ENCODE measurements at places on chromosomes 11 and 22.
A peak's percentile ranks its signal among the peaks of the same experiment; 100 is the strongest.

DNA sequence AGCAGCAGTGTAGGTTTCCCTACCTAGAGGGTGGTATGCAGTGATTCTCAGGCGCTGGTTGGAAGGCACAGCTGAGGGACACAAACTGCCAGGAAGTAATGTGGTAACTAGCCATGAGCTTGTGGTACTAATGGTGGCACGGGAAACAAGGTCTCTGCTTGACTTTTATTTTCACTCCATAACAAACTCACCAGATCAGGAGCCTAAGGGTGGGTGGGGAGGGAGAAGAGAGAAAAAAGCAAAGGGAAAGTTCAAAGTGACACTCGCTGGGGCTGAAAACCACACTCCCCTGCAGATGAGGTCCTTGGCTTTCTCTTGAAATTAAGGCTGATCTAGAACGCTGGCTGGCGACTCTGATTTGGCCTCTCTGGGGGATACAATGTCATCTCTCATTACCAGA lies 22.0 kb downstream of the TRAF6 start:
- no peak for DNase-seq

DNA sequence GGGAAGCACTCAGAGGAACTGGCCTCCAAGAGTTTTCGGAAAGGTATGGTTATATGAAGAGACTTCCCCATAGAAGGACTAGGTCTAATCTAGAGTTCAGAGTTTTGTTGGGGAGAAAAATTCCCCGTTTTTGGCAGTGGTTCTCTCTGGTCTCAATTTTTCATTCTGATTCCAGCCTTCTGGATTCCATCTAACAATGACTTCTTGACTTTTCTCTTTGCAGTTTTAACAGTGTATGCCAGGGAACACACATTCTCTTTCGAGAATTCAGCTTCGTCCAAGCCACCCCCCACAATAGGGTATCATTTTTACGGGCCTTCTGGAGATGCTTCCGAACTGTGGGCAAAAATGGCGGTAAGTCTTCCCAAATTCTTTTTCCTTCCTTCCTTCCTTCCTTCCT lies 115.6 kb downstream of the CSTPP1 start:
- DNase-seq, result no peak

GRCh38 chr11:83122050-83122449 lies 34.9 kb upstream of the PCF11 start:
- DNase-seq, result no peak

DNA sequence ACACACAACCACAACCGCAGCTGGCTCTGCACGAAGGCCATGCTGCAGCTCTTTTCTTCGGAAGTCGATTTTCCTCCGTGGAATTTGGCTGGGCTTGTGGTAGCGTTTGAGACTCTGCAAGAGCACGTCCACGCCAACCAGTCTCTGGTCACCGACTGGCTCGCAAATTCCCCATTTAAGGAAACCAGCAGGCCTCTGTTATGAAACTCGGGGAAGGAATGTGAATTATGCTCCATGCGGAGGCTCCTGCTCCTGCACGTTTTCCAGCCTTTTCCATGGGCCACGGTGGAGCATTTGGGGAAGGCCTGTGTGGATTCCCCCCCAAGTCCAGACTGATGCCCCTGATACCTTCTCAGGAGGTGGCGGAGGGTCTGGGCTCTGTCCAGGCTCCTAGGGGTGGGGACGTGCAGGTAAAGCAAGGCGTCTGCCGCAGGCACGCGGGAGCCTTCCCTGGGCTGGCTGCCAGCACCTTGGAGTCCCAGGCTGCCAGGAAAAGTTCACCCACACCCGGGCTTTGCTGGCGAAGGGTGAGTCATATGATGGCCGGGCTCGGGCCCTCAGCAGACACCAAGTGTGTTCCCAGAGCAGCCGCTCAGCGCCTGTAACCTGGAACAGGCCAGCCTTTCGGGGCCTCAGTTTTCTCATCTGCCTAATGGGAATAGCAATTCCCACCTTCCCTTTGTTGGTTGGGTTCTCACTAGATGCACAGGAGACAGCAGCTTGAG lies 41.9 kb downstream of the LRP5 start:
- no peak for DNase-seq

DNA sequence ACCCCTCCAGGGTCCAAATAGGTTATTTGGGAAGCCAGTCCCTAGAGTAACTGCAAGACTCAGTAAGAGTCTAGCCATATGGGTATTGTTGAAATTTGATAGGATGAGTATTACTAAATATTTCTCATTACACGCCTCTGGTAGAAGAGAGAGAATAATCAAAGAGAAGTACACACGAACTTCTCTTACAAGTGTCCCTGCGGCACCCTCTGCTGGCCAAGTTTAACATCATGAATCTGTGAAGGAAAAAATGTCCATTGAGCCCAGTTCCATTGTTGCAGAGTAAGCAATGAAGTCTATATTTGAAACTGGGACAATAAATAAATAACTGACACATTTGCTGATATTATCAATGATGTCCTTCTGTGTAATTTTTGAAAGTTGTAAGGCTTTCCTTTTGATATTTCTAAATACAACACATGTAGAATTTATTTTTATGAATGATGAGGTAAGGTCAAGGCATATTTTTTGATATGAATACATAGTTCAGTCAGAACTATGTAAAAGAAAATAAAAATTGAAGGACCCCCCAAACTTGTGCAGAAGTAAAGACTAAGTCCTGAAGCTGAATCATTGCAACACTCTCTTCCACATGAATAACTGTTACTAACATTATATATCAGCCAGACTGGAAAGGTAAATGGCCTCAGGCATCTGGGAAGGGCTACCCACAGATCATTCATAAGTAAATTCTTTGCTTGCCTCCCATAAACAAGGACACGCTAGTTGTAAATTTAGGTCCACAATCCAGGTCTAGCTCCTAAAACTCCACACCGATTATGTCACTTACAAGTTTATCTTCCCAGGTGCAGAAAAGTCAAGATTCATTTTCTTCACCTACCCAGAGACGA lies 10.0 kb downstream of the OR51L1 start:
- DNase-seq, result peak; percentile 44

- no peak for DNase-seq
Observed at GRCh38 chr11:130403967-130404366, 24.4 kb downstream of the ADAMTS8 start.

- DNase-seq, result no peak
Observed at GRCh38 chr11:92670308-92670890, 299.1 kb upstream of the MTNR1B start.

- no peak for DNase-seq
Observed at GRCh38 chr11:134784046-134784445, 372.0 kb upstream of the B3GAT1 start.

- no peak for DNase-seq
Observed at GRCh38 chr22:42905702-42906183, 48.7 kb upstream of the ARFGAP3 start.

GRCh38 chr11:111454561-111455192 lies 57.5 kb downstream of the BTG4 start:
- peak; percentile 30 for DNase-seq

- no peak for DNase-seq
Observed at GRCh38 chr11:114263513-114264170, 32.6 kb upstream of the NNMT start.

DNA sequence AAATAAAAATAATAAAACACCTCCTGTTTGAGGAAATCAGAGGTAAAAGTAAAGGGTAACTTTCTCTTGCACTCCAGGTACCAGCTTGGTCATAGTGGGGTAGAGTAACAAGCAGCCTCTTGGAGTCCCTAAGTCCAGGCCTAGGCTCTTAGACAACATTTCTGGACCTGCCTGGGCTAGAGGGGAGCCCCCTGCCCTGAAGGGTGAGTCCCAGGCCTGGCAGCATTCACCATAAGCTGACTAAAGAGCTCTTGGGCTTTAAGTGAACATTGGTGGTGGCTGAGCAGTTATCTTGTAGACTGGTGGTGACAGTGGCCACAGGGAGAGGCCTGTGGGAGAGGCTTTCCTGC lies 18.6 kb upstream of the OR56A3 start:
- no peak for DNase-seq

GRCh38 chr11:61578819-61579675 lies 1.8 kb downstream of the SYT7 start:
- DNase-seq, result no peak

- DNase-seq, result no peak
Observed at GRCh38 chr11:73229321-73229895, 11.3 kb downstream of the P2RY2 start.

GRCh38 chr11:65764434-65764833 lies 16.3 kb downstream of the AP5B1 start:
- DNase-seq, result no peak

GRCh38 chr22:30861688-30862552 lies 106.7 kb downstream of the MORC2 start:
- no peak for DNase-seq

- no peak for DNase-seq
Observed at GRCh38 chr11:126604461-126604860, 249.0 kb downstream of the ST3GAL4 start.

DNA sequence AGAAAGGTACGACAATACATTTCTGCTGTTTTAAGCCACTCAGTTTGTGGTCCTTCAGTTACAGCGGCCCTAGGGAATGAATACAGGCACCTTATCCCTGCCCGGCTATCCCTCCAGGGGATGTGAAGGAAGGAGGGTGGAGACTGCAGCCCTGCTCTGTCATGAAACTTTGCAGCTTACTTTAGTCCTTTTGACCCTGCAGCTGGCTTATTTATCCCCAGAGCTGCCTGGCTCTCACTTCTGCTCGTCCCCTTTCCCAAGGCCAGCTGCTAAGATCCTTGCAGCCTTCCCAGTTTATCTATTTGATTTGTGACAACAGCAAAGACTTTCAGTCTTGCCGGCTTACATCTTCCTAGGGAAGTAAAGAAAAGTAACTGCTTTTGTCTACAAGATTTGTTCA lies 55.2 kb downstream of the SC5D start:
- DNase-seq, result no peak

- DNase-seq, result no peak
Observed at GRCh38 chr11:15893080-15893492, 463.3 kb downstream of the SOX6 start.

DNA sequence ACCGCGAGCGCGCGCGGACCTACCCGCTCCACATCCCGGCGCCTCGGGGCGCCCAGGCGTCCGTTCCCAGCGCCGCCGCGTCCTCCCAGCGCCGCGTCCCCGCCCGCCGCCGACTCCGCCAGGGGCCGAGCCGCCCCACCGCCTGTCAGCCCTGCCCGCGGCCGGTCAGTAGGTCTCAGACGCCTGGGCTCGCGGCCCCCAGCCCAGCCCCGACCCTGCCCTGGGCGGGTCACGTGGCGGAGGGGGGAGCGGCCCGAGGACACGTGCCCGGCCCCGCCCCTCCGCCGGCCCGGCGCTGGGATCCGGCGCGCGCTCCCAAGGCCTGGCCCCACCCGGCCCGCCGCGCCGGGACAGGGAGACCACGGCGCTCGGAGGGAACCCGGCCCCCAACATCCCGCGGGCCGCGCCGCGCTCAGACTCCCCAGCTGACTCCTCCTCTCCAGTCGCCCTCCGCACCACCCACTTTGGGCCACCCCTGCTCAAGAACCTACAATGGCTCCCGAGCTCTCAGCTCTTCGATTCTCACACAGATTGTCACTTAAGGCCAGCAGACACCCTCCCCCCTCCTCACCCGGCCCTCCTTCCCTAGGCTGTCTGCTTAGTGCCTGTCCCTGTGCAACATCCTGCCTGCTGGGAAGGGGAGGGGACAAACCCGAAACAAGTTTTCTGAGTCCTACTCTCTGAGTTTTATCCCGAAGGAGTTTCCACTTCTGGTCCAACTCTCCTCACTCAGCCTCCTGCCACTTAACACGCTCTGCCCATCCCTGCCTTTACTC lies at the start of gene RAB3IL1:
Gene RAB3IL1 (minus strand): TSS at position 233 of the 776 bp plus-strand sequence. CDS start 199 bp downstream, at position 34.
- no peak for DNase-seq

DNA sequence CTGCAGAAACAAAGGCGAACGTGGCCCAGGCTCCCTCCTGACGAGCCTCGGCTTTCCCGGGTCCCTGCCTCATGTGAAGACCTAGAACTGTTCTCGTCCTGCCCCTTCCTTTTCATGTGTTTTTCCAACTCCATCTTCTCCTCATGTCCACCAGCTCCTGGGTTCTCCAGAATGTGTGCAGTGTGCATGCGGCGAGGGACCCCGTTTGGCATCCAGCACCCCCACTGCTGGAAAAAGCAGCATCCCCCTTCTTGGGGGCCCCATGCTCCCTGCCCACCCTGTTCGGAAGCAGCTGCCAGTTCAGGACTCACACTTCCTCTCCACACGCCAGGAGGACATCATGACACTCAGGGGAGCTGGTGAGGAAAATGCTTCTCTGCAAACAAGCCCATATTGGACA lies 313.5 kb downstream of the BRD1 start:
- DNase-seq, result no peak

- no peak for DNase-seq
Observed at GRCh38 chr11:8098361-8098760, 17.4 kb downstream of the TUB start.

DNA sequence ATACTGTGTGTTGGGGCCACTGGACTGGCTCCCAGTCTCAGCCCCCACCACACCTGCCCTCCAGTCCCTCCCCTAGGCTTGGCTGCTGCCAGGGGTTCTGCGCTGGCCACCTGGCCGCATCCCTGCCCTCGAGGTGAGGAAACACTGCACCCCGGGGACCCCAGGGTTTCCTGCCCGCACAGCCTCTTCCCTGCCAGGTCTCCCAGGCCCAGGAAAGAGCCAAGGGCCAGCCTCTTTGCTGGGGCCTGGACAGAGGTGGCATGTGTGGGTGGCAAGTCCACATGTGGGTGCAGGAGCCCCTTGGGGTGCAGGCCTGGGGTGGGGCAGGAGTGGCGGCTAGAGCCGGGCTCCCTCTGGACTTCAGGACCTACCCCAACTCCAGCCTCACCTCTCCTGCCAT lies 2.5 kb downstream of the EPS8L2 start:
- DNase-seq, result no peak

- no peak for DNase-seq
Observed at GRCh38 chr11:5335170-5335569, 8.2 kb downstream of the OR51B5 start.

DNA sequence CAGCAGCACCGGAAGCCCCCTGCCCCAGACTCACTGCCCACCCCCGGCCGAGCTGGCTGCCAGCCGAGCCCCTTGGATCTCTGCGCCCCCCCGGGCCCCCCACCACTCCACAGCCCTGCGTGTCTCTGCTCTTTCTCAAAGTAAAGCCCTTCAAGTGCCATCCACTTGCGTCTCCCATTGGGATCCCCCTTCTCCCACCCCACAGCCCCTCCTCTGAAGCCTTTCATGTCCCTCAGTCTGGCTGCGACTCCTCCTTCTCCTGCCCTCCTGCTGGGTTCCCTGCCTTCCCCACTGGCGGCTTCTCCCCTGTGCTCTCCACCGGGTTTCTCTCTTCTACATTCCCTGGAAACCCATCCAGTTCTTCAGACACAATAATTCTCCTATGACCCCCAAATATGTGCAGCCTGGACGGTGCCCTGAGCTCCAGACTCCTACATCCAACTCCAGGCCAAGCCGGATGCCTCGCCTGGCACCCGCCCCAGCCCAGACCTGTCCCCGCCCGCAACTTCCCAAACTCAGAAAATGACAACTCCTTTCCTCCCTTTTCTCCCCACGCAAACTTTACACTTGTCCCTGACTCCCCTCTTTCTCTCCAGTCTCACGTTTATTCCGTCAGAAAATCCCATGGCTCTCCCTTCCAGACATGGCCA lies 108.9 kb downstream of the WNT7B start:
- no peak for DNase-seq

GRCh38 chr11:123191939-123192338 lies 3.1 kb downstream of the CLMP start:
- DNase-seq, result no peak

All from KBM-7 (cell line).